ENCODE measurements at places on chromosomes 5 and 9. TPM values are rescaled to one million over a fixed set of nuclear protein-coding genes. Genes with fewer than 3 reads are reported as not detected.

GRCh38 chr5:8840237-8840636 is 705.6 kb downstream of the SEMA5A start:
- H3K4me1 ChIP-seq = no peaks in the 10 kb centered on the region
- H3K36me3 ChIP-seq = no peaks in the 10 kb centered on the region
- no peak overlapping the region for H3K4me3 ChIP-seq
- no peak for DNase-seq
- no peak overlapping the region for H3K27ac ChIP-seq

GRCh38 chr9:87635656-87636501 is 90.0 kb upstream of the CTSL start:
- no peak for DNase-seq
- H3K4me1 ChIP-seq = no peaks in the 10 kb centered on the region

DNA sequence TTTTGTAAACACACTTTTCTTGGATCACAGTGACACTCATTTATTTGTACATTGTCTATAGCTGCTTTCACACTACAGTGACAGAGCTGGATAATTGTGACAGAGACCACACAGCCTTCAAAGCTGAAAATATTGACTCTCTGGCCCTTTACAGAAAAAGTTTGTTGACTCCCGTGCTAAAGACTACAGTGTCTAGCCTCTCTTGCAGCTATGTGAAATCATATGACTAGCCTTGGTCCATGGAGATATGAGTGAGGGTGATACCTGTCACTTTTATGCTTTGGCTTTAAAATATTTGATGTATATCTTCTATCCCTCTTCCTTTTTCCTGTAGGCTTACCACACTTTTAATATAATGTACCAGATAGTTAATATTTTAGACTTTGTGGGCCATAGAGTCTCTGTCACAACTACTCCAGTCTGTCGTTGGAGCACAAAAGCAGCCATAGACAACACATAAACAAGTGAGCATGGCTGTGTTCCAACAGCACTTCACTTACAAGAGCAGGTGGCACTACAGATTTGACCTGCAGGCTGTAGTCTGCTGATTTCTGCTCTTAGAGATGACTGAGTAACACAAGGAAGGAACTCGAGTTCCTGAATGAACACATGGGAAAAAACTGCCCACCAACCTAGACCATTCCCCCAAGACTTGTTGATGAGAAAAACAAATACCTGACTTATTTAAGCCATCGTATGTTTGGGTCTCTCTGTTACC is 73.5 kb upstream of the ANKRD55 start:
- H3K4me3 ChIP-seq = no peak overlapping the region
- H3K27me3 ChIP-seq = no peaks in the 10 kb centered on the region
- no peaks in the 10 kb centered on the region for H3K4me1 ChIP-seq
- peak; percentile 15 for DNase-seq
- no peaks in the 10 kb centered on the region for H3K36me3 ChIP-seq

Gene CANX
- total RNA-seq = 224 TPM

DNA sequence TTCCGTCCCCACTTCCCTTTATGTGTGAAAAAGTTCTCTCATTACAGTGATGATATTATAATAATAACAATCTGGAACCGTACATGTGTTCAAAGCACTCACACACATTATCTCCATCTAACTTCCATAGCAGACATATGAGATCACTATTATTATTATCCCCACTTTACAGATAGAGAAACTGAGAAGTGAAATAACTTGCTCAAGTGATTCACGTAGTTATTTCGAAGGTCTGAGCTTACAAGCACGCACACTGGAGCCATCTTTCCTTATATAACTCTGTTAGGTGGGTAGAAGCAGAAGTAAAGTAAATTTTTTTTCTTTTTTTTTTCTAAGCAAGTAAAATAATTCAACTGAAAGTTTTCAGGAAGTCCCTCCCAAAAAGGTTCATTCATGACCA is 62.9 kb upstream of the PTGER4 start:
- no peak overlapping the region for H3K27ac ChIP-seq
- H3K36me3 ChIP-seq = no peaks in the 10 kb centered on the region
- H3K27me3 ChIP-seq = no peaks in the 10 kb centered on the region
- no peak for DNase-seq
- H3K4me1 ChIP-seq = no peaks in the 10 kb centered on the region

DNA sequence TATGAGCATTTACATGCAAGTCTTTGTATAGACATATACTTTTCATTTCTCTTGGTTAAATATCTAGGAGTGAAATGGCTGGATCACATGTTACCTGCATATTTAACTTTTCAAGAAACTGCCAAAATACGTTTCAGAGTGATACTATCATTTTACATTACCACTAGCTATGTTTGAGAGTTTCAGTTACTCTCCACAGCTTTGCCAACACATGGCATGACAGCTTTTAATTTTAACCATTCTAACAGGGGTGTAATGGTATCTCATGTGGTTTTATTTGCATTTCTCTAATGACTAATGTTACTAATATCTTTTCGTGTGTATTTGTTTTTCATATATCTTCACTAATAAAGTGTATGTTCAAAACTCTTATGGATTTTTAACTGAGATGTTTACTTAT is 99.8 kb downstream of the DTWD2 start:
- peaks cover 3% of the 10 kb centered on the region for H3K4me1 ChIP-seq

- no peak overlapping the region for H3K4me3 ChIP-seq
- H3K27ac ChIP-seq = no peak overlapping the region
- H3K27me3 ChIP-seq = no peaks in the 10 kb centered on the region
- DNase-seq = no peak
- no peaks in the 10 kb centered on the region for H3K36me3 ChIP-seq
- no peaks in the 10 kb centered on the region for H3K4me1 ChIP-seq
Measured at GRCh38 chr9:117835798-117836197, 131.6 kb downstream of the TLR4 start.
